ENCODE measurements at places on chromosomes 12 and 14.

DNA sequence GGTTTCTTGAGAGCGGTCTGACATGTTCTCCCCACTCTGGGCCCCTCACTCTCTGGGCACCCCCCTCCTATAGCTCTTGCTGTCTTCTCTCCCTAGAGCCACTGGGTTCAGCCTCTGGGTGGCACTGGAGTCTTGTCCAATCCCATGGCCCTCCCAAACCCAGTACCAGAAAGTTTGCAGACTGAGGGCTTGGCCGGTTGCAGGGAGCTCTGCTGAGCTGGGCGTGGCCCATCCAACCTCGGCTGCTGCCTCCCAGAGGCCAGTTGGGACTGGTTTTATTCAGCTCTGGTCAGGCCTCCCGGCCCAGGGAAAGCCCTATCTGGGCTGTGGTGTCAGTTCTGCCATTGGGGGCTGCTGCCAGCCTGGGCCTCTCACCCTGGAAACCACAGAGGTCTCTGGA is 37.9 kb downstream of the ISCA2 start:
- no peak for DNase-seq

DNA sequence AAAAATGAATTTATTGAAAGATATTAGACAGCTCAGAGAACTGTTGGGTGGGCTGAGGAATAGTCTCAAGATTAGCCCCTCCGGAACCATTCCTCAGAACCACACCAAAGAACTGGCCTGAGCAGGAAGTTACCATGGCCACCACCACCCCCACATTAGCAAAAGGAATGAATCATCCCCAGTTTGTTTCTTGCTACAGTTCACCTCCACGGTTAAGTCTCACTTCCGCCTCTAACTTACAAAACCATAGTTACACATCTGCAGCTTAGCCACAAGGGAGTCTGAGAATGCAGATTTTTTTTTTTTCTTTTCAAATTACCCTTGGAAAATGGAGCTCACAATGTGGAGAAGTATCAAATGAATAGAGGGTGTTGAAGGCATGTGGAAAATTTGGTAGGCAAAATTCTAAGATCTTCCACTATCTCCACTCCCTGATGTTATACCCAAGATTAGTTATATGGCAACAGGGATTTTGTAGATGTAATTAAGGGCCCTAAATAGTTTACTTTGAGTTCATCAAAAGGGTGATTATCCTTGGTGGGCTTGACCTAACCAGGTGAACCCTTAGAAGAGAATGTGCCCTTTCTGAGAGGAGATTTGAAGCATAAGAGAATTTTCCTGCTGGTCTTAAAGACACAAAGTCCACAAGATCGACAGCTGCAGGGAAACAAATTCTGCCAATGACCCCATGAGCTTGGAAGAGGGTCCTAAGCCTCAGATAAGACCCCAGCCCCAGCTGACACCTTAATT is 129.8 kb upstream of the KRR1 start:
- DNase-seq = no peak

DNA sequence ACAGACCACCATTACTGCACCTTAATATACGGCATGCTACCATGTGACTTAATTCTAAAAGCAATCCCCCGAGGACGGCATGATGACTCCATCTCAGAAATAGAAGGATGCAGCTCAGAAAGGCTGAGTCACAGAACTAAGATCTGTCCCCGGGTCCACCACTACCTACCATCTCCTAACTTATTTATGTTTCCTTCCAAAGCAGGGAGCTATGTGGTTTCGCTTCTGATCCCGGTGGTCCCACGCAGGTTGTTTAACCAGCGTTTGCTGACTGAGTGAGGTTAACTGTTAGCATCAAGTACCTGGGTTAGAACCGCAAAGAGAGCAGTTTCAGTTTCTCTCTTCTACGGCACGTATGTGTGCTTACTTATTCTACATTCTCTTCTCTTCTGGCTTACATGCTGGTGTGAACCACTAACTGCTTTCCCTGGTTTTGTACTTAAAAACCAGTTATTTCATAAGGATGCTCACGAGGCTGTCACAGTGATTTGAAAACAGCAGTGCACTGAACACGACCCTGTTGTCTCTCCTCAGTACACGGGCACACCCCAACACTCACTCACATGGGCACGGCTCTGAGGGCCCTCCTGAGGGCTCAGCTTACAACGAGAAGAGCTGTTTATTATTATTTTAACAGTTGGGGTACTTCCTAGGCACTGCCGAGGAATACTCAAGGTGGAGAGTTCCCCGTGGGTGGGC is 66.7 kb downstream of the CCDC88C start:
- DNase-seq = peak; percentile 34

DNA sequence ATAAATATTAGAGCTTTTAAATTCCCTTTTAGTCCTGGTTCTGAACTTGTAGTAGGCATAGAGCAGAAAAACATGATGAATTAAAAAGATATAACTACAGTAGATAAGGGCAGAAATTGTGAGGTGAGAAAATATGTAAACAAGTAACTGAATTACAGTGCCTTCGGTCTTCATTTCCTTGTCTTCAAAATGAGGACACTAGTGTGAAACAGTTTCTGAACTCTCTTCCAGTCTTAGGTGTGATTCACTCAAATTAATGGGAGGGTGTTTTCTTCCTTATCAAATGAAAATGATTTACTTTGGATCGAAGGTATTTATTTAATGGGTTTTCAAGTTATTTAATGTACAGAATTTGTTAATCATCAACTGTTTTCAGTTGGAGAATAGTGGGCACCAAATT is 1.5 kb downstream of the FGD4 start:
- no peak for DNase-seq

DNA sequence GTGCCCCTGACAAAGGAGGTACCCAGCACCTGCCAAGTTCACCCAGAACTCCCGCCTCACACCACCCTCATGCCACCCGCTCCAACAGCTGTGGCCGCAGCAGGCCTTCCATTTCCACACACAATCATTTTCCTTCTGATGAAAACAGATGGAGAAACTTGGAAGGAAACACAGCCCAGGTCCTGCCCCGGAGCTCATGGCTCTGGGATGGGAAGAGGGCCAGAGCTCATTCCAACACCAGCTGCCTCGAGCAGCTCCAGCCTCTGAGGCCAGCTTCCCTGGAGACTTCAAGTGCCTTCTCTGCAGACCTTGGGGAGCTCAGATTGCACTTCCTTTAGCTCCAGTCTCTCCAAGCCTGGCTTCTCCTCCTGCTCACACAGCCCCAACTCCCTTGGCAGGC is 55.1 kb upstream of the CMKLR1 start:
- DNase-seq = no peak

DNA sequence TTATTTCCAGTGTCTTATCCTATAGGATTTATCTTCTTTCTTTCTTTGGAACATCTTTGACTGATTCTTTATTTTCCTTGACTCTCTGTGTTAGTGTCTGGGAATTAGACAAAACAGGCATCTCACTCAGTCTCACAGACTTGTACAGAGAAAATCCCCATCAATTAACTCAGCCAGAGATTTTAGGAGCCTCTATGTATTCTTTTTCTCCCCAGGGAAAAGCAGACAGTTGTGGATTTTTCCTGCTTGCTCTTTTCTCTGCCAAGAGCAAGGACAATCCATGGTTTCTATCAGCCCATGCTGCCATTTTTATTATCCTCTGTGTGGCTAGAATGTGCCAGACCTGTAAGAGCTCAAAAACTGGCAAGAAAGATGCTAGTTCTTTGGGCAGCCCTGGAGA is 595.1 kb downstream of the SNAPC1 start:
- no peak for DNase-seq

GRCh38 chr14:81433378-81433777 is 33.3 kb upstream of the STON2 start:
- DNase-seq = no peak

- DNase-seq = no peak
Measured at GRCh38 chr12:49055092-49055491, 5.5 kb downstream of the KMT2D start.
